Left kidney (tissue), 8 donors: ENCODE measurements at places on chromosomes 1 and 21.

GRCh38 chr1:168050307-168050706, 86.4 kb downstream of the GPR161 start:
- no peak for DNase-seq

DNA sequence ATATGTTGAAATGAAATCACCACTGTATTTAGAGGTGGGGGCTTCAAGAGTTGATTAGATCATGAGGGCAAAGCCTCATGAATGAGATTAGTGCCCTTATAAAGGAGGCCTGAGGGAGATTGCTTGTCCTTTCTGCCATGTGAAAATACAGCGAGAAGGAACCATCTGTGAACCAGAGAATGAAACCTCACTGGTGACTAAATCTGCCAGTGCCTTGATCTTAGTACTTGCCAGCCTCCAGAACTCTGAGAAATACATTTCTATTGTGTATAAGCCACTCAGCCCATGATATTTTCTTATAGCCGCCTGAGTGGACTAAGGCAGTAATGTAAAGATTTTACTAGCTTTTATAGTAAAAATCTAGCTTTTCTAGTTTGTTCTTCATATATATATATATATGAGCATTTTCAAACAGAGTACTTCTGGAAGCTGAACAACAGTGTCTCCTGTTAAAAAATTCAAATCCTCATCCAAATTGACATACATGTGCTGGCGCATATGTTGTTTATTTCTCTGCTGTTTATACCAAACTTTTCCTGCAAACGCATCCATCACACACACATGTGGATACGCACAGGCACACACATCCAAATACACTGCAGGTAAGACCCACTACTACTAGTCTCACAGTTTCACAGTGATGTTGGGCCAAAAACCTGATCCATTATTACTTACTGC, 213.1 kb downstream of the RGS7 start:
- no peak for DNase-seq

GRCh38 chr21:41675574-41675973, 91.3 kb downstream of the RIPK4 start:
- DNase-seq: no peak

- DNase-seq: no peak
These were observed 690.6 kb upstream of the ZP4 start for GRCh38 chr1:238581332-238581731.

DNA sequence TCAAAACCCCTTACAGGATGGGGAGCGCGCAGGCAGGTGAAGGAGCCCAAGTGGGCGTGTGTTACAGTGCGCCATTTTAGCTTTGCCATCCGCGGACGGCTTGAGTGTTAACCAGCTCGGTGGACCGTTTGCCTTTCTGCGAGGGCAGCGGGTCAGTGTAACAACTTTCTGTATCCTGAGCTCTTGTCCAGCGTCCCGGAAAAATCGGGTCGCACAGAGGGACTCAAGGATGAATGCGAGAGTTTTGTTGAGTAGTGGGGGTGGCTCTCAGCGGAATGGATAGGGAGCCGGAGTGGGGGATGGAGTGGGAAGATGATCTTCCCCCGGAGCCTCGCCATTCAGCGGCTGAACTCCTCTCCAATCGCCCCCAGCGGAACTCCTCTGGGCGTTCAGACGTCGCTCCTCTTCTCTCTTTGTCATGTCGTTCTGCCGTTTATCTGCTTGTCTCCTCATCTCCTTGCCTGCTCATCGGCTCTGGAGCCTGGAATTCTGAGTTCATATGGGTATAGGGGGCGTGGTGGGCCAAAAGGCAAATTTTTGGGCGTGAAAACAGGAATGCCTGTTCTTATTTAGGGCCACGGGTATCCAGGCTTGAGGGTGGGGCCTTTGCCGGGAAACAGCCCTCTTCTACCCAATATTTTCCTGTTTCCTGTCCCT, 295.4 kb downstream of the CTH start:
- DNase-seq: peak; percentile 26

DNA sequence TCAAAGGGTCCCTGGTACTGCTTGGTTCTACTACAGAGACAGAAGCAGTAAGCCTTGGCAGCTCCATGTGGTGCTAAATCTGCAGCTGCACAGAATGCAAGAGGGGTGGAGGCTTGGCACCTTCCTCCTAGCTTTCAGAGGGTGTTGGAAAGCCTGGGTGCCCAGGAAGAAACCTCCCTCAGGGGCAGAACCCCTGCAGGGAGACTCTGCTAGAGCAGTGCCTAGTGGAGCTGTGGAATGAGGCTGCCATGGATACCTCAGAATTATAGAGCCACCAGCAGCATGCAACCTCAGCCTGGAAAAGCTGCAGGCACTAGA, 76.2 kb upstream of the TLR5 start:
- no peak for DNase-seq

- DNase-seq: no peak
These were observed 2.6 kb downstream of the B4GALT2 start for GRCh38 chr1:43981636-43982035.

GRCh38 chr21:18810136-18810535, 406.6 kb upstream of the TMPRSS15 start:
- DNase-seq: no peak

- no peak for DNase-seq
These were observed 51.1 kb upstream of the RGS21 start for GRCh38 chr1:192265516-192266173.

DNA sequence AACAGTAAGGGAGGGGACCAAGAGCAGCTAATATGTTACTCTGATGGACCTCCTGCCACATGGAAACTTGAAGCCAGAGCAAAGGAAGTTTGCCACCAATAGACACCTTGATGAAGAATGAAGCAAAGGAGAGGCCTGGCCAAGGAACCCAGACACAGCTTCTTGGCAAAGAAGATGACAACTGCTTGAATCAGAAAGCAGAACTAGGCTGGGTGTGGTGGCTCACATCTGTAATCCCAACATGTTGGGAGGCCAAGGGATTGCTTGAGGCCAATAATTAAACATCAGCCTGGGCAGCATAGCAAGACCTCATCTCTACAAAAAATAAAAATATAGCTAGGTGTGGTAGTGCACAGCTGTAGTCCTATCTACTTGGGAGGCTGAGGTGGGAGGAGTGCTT, 31.7 kb upstream of the CAPZB start:
- DNase-seq: no peak

DNA sequence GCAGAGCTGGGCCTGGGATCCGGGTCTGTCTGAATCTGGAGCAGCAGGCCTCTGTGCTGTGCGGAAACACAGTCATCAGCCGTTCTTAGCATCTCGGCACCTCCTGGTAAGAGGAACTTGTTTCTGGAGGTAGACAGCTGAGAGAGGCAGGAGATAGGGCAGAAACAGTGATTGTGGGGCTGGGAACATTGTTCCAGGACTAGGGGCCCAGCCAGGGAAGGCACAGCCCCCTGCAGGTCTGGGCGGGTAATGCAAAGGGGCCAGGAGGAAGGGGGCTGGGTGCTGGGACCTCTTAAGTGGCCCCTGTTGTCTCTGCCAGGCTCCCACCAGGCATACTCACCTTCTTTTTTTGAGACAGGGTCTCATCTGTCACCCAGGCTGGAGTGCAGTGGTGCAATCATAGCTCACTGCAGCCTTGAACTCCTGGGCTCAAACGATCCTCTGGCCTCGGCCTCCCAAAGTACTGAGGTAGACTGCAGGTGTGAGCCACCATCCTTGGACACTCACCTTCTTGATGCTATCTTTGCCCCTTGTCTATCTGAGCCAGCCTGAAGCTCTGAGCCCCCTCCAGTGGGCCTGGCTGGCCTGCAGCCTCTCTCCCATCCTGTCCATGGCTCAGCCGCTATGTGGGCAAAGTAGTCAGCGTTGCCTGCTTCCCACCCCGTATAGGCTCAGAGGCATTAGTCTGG, 134.3 kb upstream of the ZBTB40 start:
- DNase-seq: no peak

GRCh38 chr1:22462928-22463327, 11.3 kb downstream of the ZBTB40 start:
- DNase-seq: no peak

GRCh38 chr1:40371707-40372258, 1.7 kb upstream of the SMAP2 start:
- DNase-seq: no peak

DNA sequence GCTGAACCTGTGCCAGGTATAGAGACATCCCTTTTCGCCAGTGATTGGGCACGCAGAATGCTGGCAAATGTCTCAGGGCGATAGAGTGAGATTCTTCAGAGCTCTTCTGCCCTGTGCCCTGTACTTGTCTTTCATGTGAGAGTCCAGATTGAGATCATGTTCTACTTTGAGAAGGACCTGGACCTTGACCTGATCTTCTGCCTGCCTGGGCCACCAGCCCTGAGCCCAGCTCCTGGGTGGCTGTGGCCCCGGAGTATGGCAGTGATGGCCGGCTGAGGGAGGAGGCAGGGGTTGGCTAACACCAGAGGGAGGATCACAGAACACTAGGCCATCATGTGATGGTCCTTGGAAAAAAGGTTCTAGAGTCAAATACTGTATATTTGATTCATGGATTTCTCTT, 13.8 kb downstream of the STRIP1 start:
- DNase-seq: no peak

- DNase-seq: no peak
These were observed 6.2 kb downstream of the CORT start for GRCh38 chr1:10456048-10456447.

DNA sequence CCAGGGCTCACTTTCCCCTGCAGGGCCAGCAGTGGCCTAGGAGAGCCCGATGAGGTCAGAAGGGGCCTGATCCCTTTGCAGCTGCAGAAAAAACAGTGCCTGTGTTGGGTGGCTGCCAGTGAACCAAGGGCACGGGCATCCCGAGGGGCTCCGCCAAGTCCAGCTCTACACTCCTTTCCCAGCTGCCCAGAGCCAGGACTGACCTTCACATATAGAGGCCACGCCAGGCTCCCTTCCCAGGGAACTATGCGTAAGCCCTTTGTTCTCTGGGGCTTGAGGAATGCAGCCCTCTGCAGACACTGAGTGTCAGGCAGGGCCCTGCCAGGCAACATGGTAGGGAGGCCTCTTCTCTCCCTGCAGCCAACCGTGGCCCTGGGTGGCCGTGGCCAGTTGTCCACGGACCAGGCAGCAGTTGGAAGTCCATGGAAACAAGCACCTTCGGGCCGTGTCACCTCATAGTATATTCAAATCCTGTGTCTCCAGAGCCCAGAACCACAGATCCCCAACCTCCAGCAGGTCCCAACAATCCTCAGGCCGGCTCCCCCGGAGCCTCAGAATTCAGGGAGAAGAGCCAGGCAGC, 194.0 kb downstream of the NPHP4 start:
- DNase-seq: no peak

DNA sequence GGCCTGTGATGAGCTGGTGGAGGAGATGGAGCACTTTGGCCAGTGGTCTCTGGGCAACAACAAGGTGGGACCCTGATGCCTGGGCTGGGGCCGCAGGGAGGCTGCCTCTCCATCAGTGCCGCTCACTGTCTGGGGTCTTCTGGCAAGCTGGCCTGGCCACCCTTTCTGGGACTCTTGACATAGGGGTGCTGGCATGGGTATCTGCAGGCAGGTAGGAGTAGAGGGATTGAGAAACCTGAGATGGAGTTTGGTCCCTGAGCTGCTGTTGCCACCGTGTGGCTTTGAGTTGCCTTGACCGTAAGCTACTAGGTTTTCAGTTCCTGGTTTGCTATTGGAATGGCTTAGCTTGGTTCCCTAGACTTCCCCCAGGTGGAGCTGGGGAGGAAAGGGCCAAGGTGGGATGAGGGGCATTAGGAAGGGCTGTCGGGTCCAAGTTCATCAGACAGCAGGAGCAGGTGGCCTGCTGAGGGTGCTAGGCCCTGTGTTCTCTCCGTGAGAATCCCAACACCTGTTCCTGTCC, 13.2 kb upstream of the MFN2 start:
- DNase-seq: peak; percentile 54

- DNase-seq: no peak
These were observed 183.5 kb downstream of the CDC42BPA start for GRCh38 chr1:227134686-227135314.

- no peak for DNase-seq
These were observed 22.0 kb downstream of the FOXO6 start for GRCh38 chr1:41383094-41383852.

GRCh38 chr1:166140251-166140650, 26.6 kb downstream of the FAM78B start:
- DNase-seq: peak; percentile 29

DNA sequence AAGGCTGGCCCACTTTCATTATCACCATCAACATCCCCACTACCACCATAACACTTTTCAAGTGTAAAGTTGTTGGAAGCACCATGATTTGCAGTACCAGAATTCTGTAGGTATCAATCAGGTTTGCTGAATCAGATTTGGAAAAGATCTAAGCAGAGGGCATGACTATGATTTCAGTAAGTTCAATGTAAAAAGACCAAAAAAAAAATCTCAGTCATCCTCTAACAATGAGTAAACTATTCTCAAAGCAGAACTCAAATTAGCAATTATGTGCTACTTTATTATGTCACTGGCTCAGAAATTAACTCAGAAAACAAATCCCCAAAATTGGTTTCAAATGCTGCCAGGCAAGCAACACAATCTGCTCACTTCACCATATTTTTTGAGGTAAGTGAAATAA, 187.8 kb upstream of the HP1BP3 start:
- DNase-seq: no peak

- DNase-seq: no peak
These were observed 7.1 kb upstream of the CAPN2 start for GRCh38 chr1:223704921-223705878.

DNA sequence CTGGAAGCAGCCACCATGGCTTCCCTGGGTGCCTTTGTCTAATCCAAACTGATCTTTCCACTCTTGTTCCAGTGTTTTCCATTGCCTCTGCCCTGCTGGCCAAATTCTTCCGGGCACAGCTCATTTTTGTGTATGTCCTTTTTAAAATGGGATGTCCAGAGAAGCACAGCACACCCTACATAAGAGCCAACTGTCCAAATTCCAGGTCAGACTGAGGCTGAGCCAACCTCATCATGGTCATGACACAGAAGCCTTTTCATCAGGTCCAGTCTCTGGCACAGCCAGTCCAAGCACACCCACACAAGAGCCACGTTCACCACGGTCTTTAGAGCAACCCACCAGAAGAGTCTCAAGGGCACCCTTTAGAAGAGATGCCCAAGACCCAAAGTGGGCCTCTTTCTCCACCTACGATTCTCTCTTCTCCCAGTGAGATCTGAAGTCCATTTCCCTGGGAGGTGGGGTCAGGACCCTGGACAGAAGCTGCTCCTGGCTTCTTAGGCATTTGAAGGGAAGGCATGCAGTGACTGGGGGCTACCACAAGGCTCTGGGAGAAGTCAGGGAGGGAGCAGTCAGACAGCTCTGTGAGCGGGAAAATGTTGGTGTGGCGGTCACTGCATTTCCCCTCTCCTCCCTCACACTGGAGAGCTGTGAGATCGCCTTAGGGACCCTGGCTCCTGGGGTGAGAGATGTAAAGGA, 53.2 kb downstream of the SYT2 start:
- DNase-seq: peak; percentile 49

DNA sequence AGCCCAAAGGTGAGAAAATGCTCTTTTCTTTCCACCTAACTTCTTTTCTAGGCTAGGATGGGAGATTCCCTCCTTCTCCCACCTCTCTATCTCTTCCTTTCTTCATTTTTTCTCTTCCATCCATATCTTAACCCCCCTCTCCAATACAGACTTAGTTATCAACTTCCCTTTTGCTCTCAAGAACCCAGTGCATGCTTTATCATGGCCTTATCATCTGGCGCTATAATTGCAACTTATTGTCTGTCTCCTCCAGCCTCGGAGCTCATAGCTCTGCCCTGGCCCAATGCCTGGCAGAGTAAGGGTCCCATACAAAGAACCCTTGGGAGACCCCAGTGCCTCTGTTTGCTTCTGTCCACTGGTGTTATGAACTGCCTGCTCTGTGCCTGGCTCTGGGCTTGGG, 71.0 kb upstream of the NFASC start:
- no peak for DNase-seq
